ENCODE measurements at places on chromosomes 6 and 20. TPM values are rescaled to one million over a fixed set of nuclear protein-coding genes. Genes with fewer than 3 reads are reported as not detected.

- peaks cover 18% of the 10 kb centered on the region for H3K27me3 ChIP-seq
- no peak overlapping the region for H3K27ac ChIP-seq
- DNase-seq: no peak
Measured at GRCh38 chr20:54026295-54027064, 43.9 kb downstream of the BCAS1 start.

DNA sequence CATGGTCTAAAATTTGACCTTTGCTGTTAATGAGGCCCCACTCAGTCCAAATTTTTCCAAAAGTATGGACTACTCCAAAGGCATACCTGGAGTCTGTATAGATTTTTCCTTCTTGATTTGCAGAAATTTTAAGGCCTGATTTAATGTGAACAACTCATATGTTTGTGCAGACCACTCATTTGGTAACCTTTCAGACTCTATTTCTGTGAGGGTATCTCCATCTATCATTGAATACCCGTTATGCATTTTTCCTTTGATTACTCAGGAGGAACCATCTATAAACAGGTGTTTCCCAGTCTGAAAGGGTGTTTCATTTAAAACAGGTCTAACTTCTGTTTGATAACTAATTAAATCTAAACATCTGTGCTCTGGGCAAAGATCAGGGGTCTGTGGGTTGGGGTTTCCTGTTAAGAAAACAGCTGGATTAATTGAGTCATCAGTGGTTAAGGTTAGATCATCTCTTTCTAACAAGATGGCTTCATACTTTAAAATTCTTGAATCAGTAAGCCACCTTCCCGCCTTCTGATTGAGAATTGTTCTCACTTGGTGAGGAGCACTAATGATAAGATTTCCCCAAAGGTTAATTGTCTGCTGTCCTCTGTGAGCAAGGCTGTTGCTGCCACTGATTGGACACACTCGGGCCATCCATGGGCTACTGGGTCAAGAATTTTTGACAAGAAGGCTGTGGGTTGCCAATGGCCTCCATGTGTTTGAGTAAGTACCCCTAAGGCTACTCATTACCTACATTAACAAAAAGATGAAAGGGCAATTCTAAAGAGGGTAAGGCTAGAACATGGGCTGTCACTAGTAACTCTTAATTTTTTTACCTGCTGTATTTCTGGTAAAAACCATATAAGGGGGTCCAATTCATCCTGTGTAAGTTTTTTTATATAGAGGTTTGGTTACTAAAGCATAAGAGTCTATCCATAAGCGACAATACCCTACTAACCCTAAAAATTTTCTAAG, 24.1 kb downstream of the HLA-B start:
- H3K27ac ChIP-seq: no peak overlapping the region
- H3K27me3 ChIP-seq: no peaks in the 10 kb centered on the region
- no peaks in the 10 kb centered on the region for H3K36me3 ChIP-seq
- H3K4me1 ChIP-seq: no peaks in the 10 kb centered on the region
- no peak for DNase-seq
- H3K4me3 ChIP-seq: no peak overlapping the region

DNA sequence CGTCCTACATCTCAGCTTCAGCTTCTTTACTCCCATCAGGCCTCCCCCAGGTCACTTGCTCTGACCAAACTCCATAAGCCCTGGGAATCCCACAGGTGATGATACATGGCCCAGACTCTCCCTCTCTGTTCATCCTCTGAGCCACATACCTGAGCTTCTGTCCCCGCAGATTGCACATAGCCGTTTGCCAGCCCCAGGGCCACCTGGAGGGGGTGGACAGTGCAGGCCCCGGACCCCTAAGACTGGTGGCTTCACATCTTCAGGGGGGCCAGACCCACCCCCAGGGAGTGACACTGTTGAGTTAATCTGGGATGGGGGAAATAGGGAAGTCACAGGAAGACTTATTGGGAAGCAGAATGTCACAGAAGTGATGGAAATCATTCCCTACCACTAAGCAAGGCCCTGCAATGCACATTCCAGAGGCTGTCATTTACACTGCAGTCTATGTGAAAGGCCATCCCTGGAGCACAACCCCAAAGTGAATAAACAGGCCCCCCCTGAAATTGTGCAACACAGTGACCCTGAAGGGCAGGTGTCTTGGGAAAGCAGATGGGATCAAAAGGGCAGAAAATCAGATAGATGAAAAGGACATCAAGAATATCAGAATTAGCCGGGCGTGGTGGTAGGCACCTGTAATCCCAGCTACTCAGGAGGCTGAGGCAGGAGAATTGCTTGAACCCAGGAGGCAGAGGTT, 2.2 kb downstream of the RXRB start:
- H3K27me3 ChIP-seq: no peaks in the 10 kb centered on the region
- DNase-seq: no peak
- peaks cover 47% of the 10 kb centered on the region for H3K36me3 ChIP-seq

The KCNG1 gene
- total RNA-seq: 54.6 TPM

- H3K36me3 ChIP-seq: no peaks in the 10 kb centered on the region
- no peaks in the 10 kb centered on the region for H3K4me1 ChIP-seq
- H3K27me3 ChIP-seq: no peaks in the 10 kb centered on the region
- DNase-seq: no peak
- H3K4me3 ChIP-seq: no peak overlapping the region
Measured at GRCh38 chr6:20033697-20034407, 178.4 kb downstream of the MBOAT1 start.

DNA sequence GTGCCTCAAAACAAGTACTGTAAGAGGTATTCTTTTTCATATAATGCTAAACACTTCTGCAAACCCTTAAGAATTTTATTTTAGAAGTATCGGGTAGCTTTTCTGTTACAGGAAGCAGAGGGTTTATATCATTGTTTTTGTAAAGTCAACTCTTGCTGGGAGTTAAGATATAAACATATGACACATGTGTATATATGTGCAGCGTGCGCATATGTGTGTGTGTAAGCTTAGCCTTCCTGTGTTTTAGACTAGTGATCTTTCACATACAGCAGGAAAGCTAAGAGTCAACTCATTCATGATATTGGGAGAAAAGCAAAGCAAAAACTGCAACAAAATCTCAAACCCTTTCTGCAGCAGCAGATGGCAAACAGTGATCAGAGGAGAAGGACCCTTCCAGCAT, 102.4 kb downstream of the ARID1B start:
- H3K4me1 ChIP-seq: no peaks in the 10 kb centered on the region
- no peaks in the 10 kb centered on the region for H3K36me3 ChIP-seq
- no peaks in the 10 kb centered on the region for H3K27me3 ChIP-seq
- no peak for DNase-seq

DNA sequence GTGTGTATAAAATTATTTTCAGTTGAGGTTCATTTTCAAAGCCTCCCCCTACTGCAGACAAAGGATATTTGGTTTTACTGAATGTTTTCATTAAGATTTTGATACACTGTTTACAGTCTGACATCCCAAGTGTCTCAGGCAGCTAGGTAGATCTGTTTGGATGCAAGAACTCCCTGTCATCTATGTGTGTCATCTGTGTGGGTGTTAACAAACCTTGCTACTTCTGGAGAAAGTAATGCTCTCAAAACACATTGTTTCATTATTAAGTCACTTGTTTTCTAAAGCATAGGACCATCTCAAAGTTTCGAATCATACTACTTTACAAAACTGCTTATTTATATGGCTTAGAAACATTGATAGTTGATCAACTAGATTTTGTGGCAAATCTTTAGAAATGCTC, 114.5 kb upstream of the TMEM170B start:
- DNase-seq: no peak
- no peaks in the 10 kb centered on the region for H3K36me3 ChIP-seq
- no peak overlapping the region for H3K4me3 ChIP-seq
- H3K27ac ChIP-seq: no peak overlapping the region

The TMEM217 gene
- 0.98 TPM for total RNA-seq

DNA sequence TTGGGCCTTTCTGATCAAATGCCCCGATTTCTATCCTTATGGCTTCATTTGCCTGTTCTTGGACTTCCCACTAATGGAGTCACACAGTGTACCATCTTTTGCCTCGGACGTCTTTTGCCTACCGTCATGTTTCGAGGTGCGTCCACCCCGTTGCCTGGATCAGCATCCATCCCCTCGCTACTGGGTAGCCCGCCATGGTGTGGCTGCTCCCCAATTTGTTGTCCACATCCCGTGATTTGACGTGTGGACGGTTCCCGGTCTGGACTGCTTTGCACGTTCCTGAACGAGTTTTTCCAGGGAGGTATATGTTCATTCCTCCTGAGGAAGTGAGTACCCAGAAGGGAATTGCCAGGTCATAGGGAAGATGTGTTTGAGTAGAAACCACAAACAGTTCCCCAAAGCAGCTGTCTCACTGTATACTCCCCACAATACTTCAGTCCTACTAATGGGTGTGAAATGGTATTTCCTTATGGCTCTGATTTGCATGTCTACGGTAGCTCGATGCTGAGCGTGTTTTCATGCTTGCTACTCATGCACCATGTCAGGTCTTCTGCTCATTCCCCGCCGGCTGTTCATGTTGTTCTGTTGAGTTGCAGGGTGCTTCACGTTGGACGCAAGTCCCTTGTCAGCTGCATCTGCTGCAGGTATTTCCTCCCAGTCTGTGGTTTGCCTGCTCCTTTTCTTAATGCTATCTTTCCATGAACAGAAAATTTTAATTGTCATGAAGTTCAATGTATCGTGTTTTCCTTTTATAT, 86.8 kb upstream of the AFDN start:
- H3K4me1 ChIP-seq: no peaks in the 10 kb centered on the region
- H3K4me3 ChIP-seq: no peak overlapping the region
- H3K27ac ChIP-seq: no peak overlapping the region
- H3K36me3 ChIP-seq: no peaks in the 10 kb centered on the region

DNA sequence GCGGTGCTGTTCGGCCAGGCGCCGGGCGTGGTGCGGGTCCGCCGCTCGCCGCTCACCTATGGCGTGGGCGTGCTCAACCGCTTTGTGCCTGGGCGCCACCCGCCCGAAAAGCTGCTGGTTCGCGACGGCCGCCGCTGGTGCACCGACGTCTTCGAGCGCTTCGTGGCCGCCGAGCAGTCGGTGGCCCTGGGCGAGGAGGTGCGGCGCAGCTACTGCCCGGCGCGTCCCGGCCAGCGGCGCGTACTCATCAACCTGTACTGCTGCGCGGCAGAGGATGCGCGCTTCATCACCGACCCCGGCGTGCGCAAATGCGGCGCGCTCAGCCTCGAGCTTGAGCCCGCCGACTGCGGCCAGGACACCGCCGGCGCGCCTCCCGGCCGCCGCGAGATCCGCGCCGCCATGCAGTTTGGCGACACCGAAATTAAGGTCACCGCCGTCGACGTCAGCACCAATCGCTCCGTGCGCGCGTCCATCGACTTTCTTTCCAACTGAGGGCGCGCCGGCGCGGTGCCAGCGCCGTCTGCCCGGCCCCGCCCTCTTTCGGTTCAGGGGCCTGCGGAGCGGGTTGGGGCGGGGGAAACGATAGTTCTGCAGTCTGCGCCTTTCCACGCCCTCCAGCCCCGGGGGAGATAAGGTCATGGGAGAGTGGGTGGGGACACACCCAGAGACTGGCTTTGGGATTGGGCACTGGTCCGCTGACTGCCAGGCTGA, 15.7 kb downstream of the ADISSP start:
- H3K36me3 ChIP-seq: peaks cover 6% of the 10 kb centered on the region
- no peak overlapping the region for H3K4me3 ChIP-seq
- no peak overlapping the region for H3K27ac ChIP-seq
- H3K27me3 ChIP-seq: no peaks in the 10 kb centered on the region
- peaks cover 8% of the 10 kb centered on the region for H3K4me1 ChIP-seq

GRCh38 chr6:166935353-166935752, 21.0 kb downstream of the RNASET2 start:
- no peak for DNase-seq
- no peaks in the 10 kb centered on the region for H3K36me3 ChIP-seq
- H3K4me3 ChIP-seq: no peak overlapping the region
- H3K27me3 ChIP-seq: no peaks in the 10 kb centered on the region
- H3K27ac ChIP-seq: no peak overlapping the region
- peaks cover 5% of the 10 kb centered on the region for H3K4me1 ChIP-seq

DNA sequence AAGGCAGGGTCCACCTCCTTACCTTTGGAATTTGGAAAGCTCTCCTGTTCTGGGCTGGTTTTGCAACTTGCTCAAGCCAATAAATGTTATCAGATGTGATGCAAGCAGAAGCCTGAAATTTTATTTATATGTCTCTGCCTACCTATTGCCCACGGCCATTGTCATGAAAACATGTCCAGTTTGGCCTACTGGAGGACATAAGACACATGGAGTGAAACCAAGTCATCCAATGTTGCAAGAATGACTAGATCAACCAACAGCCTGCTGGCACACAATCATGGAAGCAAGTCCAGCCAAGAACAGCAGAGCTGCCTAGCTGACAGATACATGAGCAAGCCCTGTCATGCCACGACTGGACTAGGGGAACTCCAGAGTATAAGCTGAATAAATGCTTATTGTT, 56.7 kb upstream of the IRAK1BP1 start:
- no peaks in the 10 kb centered on the region for H3K36me3 ChIP-seq
- H3K4me3 ChIP-seq: no peak overlapping the region
- DNase-seq: no peak
- H3K27me3 ChIP-seq: no peaks in the 10 kb centered on the region

GRCh38 chr20:43285170-43285569, 95.5 kb upstream of the PTPRT start:
- H3K27ac ChIP-seq: no peak overlapping the region
- no peak for DNase-seq
- peaks cover 6% of the 10 kb centered on the region for H3K27me3 ChIP-seq
- H3K4me3 ChIP-seq: no peak overlapping the region
- no peaks in the 10 kb centered on the region for H3K4me1 ChIP-seq

- H3K4me3 ChIP-seq: no peak overlapping the region
- no peaks in the 10 kb centered on the region for H3K27me3 ChIP-seq
- no peak for DNase-seq
- no peaks in the 10 kb centered on the region for H3K4me1 ChIP-seq
Measured at GRCh38 chr6:130945401-130945919, 117.6 kb downstream of the EPB41L2 start.

The SLC22A16 gene
- not detected for total RNA-seq

DNA sequence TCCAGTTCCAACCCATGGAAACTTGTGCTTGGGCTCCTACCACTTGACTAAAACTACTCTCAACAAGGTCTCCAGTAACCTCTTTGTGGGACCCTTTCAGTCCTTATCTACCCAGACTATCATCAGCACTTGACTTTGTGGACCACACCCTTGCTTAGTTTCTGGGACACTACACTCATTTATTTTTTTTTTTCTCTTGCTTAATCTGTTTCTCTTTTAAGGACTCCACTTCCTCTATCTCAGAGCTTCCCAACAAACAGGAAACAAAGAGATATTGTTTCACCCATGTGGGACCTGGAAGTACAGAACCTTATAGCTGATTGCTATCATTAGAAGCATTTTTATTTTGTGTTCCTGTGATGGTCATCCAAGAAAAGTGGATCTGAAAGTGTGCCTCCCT, 28.8 kb upstream of the ME1 start:
- DNase-seq: no peak
- H3K4me3 ChIP-seq: no peak overlapping the region

The MMP24 gene
- not detected for total RNA-seq

The TCF21 gene
- 0.20 TPM for total RNA-seq

The CNKSR3 gene
- total RNA-seq: 15.4 TPM

The PLEKHG1 gene
- total RNA-seq: 10.4 TPM

Data from HCT116 (cell line).